ENCODE measurements at places on chromosomes 1 and 21.

DNA sequence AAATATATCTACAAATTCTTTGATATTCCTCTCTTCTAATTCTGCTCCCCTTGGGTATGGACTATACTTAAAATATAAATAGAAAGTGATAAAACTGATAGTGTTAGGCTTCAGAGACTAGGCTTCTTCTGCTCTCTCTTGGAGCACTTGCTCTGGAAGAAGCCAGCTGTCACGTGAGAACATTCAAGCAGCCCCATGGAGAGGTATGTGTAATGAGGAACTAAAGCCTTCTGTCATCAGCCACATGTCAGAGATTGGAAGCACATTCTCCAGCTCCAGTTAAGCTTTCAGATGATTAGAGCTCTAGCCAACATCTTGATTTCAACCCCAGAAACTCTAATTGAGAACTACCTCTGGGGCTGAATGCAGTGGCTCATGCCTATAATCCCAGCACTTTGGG is 34.3 kb downstream of the XKR8 start:
- no peak for DNase-seq

GRCh38 chr1:245771511-245772281 is 616.9 kb downstream of the KIF26B start:
- no peak for DNase-seq

GRCh38 chr21:22395965-22396364 is 1397.8 kb downstream of the NCAM2 start:
- no peak for DNase-seq

GRCh38 chr1:116948046-116948445 is 38.3 kb downstream of the PTGFRN start:
- DNase-seq = no peak

DNA sequence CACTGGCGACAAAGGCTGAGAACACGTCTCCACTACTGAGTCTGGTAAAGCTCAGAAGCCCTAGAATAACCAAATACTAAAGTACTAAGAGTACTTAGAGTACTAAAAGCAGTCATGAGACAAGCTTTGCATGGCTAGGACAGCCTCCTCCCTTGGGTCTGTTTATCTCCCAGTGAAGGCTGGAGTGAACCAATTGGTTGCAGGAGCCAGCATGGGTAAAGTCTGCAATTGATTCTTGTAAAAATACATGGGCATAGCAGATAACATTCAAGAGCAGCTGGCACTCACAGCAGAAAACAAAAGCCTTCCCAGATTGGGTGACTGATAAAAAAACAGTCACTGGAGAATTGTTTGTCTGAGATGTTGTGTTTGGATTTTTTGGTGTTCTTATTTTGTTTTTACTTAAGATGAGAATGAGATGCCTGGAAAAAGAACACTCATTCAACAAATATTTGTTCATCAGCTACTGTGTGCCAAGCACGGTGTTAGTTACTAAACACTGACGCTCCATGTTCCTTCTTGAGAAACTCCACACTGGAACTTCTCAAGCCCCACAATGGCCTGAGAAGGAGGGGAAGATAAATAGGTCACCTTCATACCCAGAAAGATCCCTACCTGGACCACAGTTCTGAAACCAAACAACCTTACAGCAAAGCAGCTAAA is 3.7 kb downstream of the IRF6 start:
- DNase-seq = no peak

DNA sequence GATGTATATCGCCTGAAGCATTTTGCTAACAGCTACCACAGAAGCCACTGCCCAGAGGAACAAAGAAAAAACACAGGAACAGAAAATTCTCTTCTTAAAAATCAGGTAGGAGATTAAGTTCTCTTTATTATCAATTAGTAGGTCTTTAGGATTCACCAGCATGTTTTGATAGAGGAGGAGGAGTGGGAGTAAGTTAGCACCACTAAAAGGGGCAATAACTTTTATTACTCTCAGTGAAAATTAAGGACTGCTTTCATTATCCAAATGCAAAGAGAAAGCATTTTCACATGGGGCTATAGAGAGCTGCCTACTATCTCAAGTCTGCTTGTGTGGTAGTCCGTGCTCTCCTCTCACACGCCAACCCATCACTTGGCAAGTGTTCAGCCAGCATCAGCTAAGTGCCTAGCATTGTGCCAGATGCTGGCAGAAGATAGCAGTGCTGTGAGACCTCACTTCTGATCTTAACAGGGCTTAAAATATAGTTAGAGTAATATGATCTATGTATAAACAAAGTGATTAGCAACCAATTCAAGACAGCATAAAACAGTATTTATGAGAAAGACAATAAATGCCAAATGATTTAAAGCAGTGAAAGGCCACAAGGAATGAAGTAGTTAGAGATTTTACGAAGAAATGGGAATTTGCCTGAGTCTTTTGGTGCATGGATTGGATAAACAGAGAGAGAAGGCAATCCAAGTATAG is 39.8 kb downstream of the ASTN1 start:
- DNase-seq = no peak

- no peak for DNase-seq
Observed at GRCh38 chr1:154414606-154415005, 9.5 kb downstream of the IL6R start.

DNA sequence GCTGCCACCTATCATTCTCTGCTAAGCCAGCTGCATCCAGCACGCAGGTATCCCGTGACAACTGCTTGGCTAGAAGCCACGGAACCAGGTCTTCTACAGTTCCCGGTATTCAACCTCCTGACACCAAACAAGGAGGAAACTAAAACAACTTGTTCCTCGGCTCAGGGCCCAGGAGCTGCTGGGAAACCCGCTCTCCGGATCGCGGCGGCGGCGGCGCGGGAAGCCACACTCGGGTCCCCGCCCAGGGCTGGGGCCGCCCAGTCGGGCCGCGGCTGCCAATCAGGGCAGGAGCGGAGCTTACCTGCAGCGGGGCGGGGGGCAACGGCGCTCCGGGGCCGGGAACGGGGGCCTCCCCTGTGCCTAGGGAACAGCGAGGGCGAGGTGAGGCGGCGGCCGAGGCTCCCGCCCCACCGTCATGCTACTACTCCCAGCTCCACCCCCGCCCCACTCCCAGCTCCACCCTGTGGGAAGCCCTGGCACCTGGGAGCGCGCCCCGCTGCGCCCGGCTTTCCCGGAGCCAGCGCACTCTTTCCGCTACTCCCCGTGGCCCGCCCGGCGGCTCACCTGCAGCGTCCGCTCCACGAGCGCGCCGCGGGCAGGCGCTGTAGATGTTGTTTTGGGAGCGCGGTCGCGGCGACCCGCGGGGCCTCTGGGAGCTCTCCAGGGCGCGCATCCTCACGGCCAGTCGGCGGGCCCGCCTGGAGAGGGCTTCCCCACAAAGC is 12.1 kb downstream of the IL24 start:
- no peak for DNase-seq
